GM19239 (cell line): ENCODE measurements at places on chromosomes 13 and 19.

DNA sequence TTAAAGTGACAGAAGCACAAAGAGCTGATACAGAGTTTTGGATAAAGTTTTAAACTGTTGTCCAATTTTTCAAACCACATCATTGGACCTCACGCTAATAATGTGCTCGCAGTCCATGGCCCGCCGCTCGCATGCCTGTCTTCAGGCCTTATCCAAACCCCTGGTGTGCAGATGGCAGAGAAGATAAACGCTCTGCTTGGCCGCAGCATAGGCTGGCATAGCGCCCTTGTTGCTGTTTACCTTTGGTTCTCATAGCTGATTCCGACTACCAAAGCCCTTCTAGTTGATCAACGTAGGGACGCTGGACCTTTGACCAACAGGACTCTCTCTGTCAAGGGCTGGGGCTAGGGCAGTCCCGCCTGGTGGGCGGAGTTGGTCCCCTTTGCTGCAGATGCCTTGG is 23.5 kb upstream of the QTRT1 start:
- no peak for DNase-seq

- no peak for DNase-seq
These were observed 167.0 kb upstream of the IPO5 start for GRCh38 chr13:97786510-97786909.

- DNase-seq = no peak
These were observed 17.8 kb downstream of the ZNF813 start for GRCh38 chr19:53485046-53486004.

DNA sequence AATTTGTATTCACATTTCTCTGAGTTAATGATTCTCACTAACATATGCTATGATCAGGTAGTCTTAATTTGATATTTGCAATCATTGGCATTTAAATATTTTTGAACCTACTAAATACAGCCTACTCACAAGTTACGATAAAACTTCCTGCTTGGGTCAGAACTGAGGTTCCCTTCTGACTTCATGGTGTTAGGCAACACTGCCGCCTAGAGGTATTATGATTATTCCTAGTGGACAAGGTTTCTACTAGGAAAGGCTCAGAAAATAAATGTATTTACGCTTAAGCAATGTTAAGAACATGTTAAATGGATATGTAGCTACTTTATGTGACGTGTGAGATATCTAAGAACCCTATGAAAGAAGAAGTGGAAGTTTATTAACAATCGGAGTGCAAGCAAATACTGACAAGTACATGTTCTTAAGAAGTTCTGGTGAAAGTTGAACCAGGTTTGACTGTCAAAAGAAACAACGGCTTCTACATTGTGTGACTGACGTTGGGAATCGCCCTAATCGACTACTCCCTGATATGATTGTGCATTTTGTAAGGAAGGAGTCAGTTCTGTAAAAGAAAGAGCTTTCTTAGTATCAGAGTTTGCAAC is 1395.8 kb downstream of the SLITRK5 start:
- DNase-seq = no peak

GRCh38 chr19:801030-801860 is 4.0 kb downstream of the PTBP1 start:
- no peak for DNase-seq

DNA sequence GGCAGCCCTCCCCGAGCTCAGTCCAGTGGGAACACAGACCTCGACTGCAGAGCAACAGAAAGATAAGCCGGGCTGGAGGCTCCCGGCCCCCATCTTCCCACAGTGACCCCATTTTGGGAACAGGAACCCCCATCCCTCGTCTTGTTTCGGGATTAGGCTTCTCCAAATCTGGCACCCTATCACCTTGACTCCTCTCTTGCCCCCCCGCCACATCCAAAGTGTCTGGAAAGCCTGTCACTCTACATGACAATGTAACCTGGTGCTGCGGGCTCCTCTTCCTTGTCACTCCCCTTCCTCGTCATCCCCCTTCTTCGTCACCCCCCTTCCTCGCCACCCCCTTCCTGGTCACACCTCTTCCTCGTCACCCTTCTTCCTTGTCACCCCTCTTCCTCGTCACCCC is 10.1 kb downstream of the PAK4 start:
- no peak for DNase-seq
